ENCODE measurements at places on chromosomes 7 and 10.

DNA sequence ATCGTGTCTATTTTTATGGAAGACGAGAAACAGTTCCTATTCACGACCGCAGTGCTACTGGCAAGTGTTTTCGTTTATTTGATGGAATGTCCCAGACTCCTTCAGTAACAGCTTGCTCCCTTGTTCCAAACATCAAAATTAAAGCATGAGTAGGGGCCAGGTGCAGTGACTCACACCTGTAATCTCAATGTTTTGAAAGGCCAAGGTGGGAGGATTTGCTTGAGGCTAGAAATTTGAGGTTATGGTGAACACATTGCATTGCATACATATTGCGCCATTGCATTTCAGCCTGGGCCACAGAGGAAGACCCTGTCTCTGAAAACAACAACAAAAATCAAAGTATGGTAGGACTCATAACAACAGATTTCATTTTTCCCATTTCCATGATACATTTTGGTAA, 22.8 kb downstream of the PTTG1IP2 start:
- DNase-seq, result no peak

- peak; percentile 69 for DNase-seq
These were observed 139.3 kb upstream of the ODAD2 start for GRCh38 chr10:28137907-28138880.

DNA sequence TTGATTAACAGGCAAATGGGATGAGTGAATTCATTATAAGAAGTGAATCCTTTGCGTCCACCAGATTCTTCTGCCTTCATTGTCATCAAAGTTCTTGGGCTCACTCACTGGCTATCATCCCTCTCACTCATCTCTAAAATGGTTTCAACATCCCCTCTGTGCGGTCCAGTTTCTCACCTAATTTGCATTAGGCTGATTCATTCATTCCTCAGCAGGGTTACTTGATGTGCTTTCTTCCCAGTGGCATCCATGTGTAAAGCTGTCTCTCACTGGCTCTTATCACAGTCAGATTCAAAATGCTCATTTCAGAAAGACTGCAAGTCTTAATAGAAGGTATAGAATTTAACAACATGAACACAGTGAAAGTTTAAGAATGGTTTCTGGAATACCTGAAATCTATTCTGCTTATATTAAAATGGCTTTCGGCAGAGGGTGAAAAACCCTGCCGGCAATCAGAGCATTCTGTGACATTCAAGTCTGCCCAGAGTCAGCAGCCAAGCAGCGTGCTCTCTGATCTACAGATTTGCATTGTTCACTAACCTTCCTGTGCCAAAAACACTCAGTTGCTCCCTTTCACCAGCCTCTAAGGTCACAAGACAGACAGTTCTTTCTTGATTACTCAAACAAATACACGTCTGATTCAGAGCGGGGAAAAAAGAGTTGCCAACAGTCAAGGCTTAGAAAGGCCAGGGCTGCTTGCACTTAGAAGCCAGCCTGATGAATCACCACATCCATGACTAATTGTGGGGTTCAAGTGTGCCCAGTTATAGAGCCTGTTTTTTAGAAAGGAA, 106.7 kb downstream of the TES start:
- peak; percentile 85 for DNase-seq

GRCh38 chr7:137656850-137657232, 189.9 kb downstream of the DGKI start:
- DNase-seq, result peak; percentile 34

- DNase-seq, result no peak
These were observed 41.0 kb downstream of the UBE2H start for GRCh38 chr7:129911790-129912189.

DNA sequence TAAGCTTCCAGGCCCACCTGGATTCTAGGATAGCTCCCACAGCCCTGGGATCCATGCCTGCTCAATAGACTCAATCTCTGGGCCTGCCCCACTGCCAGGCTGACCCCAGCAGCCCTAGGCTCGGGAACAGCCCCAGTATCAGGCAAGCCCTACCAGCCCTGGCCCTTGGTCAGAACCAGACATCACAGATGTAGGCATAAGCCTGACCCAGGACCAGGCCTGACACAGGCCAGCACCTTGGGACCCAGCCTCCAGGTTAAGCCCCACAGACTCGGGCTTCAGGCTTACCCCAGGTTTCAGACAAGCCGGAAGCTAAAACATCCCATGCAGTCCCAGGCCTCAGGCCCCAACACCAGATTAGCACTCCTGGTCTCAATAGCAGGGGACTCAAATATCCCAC, 276.2 kb upstream of the LRRTM3 start:
- DNase-seq, result peak; percentile 4

GRCh38 chr7:127794136-127794535, 142.1 kb downstream of the SND1 start:
- DNase-seq, result no peak

DNA sequence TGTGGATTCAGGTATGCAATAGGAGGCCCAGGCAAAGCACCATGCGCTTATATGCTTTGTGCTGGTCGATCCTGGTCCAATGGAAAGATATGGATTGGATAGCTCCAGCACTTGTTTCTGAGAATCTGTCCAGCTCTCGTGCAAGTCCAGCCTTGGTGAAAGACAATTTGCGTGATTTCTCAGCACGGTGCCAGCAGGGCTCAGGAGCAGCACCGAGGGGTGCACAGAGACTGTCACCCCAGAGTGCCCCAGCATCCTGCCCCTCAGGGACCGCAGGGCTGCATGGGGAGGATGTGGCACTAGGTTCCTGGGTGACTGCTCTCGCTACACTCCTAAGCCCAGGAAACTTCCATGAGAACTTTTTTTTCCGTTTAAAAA, 225.2 kb downstream of the WDR37 start:
- no peak for DNase-seq

- DNase-seq, result no peak
These were observed 203.6 kb upstream of the NPSR1 start for GRCh38 chr7:34454381-34454780.

DNA sequence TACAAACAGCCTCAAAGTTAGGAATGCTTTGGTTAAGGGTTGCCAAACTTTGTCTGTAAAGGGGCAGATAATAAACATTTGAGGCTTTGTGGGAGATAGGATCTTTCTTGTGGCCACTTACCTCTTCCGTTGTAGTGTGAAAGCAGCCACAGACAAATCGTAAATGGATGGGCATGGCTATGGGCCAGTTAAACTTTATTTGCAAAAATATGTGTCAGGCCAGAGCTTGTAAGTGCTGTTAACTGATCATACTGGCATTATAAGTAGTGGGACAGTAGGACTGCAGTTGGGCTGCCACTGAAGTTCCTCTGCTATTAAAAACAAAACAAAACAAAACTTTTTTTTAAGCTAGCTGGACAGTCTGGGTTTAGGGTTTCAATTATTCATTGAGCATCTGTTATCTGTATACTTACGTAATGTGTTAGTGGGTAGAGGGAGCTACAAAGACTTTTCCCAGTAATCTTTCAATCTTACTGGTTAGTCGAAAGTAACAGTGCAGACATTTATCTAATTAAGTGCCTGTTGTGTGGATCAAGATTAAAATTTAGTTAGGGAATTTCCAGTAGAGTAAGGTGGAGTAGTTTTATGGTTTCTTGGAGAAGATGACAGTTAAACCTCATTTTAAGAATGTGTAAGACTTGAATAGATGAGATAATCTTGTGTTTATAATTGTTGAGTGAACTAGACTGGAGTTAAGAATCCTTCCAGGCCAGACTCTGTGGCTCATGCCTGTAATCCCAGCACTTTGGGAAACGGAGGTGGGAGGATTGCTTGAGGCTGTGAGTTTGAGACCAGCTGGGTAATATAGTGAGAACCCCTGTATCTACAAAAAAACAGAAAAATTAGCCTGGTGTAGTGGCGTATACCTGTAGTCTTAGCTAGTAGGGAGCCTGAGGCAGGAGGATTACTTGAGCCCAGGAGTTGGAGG, 100.1 kb downstream of the BTRC start:
- DNase-seq, result no peak

DNA sequence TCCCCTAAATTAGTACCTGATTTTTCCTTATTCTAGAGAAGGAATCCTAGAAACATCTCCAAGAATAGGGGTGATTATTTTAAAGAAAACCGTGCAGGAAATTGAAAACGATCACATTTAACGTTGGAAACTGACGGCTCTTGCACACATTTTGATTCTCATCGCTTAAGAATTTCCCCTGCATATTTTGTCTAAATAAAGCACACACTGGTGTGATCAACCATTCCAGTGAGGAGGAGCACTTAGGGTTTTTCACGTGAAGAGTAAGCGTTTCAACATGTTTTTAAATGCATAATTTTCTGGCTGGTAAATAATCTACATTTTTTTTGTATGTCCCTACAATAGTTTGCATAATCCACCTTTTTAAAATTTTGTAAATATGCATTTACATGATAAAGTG, 229.7 kb upstream of the PFKP start:
- DNase-seq, result peak; percentile 41

DNA sequence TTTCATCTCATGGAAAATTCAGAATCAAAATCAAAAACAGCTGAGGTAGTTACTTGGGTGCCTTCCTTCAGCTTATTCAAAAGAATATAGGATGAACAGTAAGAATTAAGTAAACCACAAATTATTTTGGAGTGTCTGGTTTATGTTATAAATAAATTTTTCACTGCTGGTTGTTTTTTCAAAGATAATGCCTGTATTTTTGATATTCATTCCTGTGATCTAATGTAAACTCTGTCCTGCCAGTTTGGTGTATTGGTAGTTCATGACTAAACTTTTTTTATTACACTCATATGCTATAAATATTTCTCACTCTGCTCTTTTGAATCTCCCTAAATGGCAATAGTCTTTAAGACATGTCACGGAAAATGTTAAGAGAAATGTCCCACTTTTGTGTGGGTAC, 11.6 kb upstream of the RAB11FIP2 start:
- DNase-seq, result no peak

All from AG20443 (cell line).